ENCODE measurements at places on chromosomes 11 and 22.
A peak's percentile ranks its signal among the peaks of the same experiment; 100 is the strongest.

DNA sequence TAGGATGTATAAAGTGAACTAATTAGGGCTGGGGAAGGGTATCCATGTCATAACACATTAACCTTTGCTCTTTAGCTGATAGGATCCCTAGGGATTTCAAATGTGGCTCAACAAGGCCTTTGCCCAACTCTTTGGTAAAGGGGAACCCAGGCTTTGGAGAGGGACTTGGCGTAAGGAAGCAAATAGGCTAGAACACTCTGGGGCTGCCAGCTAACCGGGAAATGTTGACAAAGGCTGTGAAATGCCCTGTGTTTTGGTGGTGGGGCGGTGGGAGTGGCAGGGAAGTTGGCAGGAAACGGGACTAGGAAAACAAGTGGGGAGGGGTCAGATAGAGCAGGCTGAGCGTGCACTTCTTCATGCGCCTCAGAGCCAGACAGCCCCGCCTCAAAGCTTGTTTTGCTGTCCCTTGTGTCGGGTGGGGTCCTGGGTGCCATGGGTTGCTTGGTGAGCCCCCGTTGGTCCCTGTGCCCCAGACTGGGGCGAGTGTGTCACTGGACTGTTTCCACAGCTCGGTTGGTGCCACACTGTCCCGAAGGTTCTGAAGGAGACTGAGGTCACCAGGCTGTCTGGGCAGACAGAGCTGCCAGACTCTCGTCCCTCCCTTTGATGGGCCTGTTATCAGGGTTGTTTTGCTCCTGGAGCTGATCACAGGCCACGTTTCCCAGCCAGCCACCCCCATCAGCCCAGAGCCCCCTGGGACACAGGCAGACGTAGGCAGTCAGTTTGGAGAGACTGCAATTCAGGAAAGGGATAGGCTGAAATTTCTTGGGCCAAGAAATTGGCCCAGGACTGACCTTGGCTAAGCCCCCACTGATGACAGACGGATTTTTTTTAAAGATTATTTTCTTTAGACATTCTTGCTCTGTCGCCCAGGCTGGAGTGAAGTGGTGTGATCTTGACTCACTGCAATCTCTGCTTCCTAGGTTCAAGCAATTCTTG, 19.6 kb downstream of the KCTD21 start:
- no peak for DNase-seq

DNA sequence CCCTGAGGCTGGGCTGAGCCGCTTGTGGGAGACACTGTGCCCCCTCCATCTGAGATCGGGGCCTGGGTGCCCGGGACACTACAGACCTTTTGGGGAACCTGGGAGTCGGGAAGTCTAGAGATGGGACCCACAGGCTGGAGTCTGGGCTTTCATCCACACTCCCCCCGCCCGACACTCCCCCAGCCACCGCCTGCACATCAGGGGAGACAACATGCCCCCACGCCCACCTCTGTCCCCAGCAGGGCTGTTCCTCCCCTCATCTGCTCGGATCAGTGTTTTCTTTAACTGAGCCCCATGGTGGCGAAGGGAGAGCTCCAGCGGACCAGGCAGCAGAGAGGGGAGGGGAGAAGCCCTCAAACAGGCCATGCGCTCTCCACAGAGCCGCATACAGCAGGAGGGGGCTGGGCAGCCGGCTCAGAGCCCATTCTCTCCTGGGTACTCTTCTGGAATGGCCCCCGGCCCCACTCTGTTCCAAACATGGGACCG, 174.7 kb downstream of the IGLL1 start:
- DNase-seq: no peak

- DNase-seq: no peak
Observed at GRCh38 chr11:113862435-113862834, 12.9 kb downstream of the USP28 start.

DNA sequence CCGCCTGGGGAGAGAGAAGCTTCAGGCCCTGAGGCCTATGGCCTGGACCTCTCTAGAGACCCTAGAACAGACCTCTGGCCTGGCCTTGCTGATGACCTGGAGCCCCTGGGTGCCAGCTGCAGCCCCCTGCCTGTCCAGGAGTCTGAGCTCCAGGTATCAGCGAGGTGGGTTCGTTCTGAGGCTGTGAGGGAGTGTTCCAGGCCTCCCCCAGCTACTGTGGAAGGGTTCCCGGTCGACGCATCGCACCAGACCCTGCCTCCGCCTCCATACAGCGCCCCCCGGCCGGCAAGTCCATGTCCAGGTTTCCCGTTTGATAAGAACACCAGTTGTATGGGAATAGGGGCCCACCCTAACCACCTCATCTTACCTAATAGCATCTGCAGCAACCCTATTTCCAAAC, 111.1 kb downstream of the KCNQ1 start:
- no peak for DNase-seq

DNA sequence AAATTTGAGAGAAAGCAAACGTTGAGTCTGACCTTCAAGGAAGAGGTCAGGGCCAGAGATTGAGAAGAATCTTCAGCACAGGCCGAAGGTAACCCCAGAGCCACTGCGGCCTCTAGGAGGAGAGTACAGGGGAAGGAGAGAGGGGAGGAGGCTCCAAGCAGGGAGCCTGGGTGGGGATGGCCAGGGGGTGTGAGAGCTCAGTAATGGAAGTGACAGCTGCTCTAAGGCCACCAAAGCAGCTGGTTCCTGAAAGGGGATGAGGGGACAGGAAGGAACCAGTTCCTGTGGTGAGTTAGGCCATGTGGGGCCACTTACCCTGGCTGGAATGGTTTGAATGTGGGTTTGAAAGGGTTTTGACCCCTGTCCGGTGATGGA, 46.1 kb downstream of the PISD start:
- DNase-seq: no peak

GRCh38 chr11:47234669-47235100, 13.9 kb downstream of the ACP2 start:
- peak; percentile 45 for DNase-seq

DNA sequence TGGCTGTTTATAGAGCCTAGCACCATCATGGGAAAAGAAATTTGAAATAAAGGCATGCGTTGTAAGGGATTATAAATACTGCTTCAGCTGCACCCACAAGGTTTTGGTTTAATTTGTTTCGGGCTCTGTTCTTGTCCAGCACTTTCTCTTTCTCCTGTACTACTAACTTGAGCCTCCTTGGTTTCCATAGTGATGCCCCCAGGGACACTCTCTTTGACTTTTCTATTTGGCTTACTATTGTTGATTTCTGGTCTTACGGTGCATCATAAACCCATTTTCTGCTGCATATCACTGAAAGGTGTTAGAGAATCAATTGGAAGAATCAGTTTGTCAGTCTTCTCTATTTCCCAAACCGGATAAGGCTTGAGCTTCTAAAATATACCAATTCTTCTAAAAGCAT, 1674.3 kb upstream of the RAG2 start:
- no peak for DNase-seq

- no peak for DNase-seq
Observed at GRCh38 chr11:130042093-130042591, 27.6 kb upstream of the APLP2 start.

- DNase-seq: no peak
Observed at GRCh38 chr22:23163665-23164064, 16.6 kb upstream of the BCR start.

DNA sequence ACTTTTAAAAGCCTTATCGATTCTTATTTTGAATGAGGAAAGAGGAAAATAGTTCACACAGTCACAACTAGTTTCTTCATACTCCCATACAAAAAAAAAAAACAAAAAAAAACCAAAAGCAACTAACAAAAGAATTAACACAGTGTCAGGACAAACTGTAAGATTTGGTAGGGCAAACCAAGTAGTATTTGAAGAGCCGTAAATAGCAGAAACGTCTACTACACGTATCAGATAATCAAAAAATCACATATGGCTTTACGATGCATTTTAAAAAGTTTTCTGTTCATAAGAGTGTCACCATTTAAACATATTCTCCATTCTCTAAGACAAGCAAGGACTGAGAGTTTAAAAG, 2.3 kb downstream of the PICALM start:
- no peak for DNase-seq

DNA sequence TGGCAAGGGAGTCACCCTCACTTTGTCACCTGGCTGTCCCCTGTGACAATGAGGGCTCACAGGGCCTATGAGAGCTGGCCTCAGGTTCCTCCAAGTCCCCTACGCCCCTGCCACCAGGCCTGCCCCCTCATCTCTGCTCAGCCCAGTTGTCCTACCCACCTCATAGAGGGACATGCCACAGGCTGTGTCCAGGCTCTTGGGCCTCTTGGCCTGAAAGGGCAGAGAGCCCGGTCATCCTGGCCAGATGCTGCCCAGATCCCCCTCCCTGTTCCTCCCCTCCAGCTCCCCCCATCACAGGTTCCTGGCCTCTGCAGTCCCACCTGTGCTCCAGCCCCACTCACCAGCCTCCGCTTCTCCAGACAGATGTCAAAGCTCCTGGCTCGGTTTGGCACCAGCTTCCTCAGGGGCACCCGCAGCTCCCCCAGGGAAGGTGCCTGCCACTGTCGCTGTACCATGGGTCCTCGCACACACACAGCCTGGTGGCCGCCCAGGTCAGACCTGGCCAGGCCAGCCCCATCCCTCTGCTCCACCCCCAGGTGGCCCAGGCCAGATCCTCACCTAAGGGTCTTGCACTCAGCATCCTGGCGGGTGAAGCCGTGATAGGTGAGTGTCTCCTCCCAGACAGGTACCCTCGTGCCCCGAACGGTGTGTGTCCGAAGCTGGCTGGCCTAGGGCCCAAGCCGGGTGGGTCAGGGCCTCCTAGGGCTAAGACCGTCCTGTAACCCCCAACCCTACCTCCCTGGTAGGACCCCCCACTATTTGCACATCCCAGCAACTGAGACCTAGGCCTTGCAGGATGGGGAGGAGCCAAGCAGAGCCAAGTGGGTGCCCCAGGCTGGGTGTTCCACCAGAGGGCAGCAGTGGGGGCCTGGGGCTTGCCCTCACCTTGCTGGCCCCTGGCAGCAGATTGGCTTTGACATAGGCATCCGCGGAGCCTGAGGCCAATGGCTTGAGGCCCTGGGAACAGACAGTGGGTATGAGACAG, 8.3 kb downstream of the NDUFV1 start:
- DNase-seq: no peak

DNA sequence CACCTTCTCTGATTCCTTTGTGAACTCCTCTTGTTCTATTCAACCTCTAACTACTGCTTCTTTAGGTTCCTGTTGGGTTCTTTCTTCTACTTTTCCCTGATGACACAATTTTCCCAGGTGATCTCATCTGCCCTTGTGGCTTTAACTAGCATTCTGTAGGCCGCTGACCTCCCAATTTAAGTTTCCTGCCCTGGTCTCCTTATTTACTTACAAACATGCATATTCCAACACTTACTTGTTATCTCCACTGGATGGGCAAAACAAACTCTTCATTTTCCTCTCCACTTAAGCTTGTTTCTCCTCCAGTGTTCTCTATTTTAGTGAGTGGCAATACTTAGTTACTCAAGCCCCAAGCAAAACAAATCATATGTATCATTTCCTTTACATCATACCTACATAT, 734.5 kb downstream of the METTL15 start:
- no peak for DNase-seq

DNA sequence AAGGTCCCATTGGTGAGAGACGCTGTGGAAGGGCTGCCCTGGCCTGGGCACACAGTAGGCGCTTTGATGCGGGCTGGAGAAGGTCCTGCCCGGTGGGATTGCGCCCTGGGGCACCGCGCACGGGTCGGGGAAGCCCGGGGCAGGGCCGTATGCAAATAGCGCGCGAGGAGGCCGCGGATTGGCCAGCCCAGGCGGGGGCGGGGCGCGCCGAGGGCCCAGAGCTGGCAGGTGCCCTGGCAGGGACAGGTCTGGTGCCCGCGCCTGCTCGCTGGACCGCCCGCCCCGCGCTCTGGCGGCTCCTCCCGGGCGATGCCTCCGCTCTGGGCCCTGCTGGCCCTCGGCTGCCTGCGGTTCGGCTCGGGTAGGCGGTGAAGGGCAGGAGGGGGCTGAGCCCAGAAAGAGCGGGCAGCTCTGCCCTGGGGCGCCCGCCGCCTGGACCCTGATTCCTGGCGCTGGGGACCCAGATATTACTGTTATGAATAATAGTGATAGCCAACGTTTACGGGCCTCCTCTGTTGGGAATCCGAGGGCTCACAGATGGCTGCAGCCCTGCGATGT, at the start of gene UPK3A:
UPK3A (plus strand) TSS at position 245 of the 558 bp plus-strand sequence; CDS start at position 310, 65 bp downstream.
- DNase-seq: peak; percentile 22

GRCh38 chr11:64244107-64244506, 2.6 kb downstream of the PPP1R14B start:
- no peak for DNase-seq

DNA sequence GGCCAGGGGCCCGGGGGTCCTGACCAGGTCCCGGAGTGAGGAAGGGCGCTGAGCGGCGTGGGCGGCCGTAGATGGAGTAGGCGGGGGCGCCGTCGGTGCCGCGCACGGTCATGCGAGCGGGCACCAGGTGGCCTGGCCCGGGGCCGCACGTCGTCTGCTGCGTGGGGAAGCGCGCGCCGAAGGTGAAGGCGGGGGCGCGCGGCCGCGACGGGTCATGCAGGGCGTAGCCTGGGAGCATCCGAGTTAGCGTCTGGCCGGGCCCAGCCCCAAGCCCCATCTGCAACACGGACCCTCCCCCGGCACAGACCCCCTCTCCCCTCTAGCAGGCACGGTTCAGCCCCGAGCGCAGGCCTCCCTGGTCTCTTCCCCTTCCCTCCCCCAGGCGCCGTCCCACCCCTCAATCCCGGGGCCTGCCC, 1.7 kb upstream of the TYMP start:
- DNase-seq: no peak

DNA sequence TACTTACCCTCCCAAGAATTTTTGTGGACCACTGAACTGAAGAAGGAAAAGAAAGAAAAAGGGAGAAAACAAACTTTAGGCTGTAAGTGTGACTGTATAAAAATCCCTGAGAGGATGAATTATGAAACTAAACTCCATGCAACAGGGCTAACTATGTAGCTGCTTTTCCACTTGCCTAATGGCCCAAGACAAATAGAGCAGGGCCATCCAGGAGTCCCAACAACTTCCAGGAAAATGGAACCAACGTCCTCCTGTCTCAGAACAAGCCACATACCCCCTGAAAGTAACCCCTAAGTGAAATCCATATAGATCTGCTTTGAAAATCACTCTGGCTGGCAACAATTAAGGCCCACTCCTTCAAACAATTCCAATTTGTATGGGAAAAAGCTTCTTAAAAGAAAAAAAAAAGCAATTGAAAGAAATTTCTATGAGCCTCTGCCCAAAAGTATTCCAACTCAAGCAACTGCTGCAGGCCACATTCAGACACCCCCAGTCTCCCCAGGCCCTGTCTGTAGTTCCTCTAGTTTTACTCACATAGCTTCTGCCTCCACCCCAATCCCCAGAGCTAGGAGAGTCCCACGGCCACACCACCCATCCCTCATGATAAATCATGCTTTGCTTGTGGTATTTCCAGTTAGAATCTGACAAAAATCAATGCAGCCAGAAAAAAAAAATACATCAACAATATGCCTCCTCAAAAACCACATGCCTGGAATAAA, 12.7 kb downstream of the RBFOX2 start:
- DNase-seq: no peak

GRCh38 chr11:119976805-119977560, 160.9 kb downstream of the TRIM29 start:
- no peak for DNase-seq

- DNase-seq: no peak
Observed at GRCh38 chr11:129974237-129974636, 28.4 kb downstream of the PRDM10 start.

GRCh38 chr11:6319704-6320410, 444 bp downstream of the CAVIN3 start:
- peak; percentile 53 for DNase-seq
